ENCODE measurements at places on chromosomes 6 and 20. TPM values are rescaled to one million over a fixed set of nuclear protein-coding genes. Genes with fewer than 3 reads are reported as not detected.

The PRPF6 gene
- total RNA-seq = 57.7 TPM

The ULBP1 gene
- total RNA-seq = 0.37 TPM

The ELOVL4 gene
- total RNA-seq = 8.4 TPM

The TMEM244 gene
- 0.78 TPM for total RNA-seq

The ZNF831 gene
- not detected for total RNA-seq
